ENCODE measurements at places on chromosomes 7 and 10.

- no peak overlapping the region for H3K4me3 ChIP-seq
- H3K4me1 ChIP-seq: no peaks in the 10 kb centered on the region
- no peaks in the 10 kb centered on the region for H3K36me3 ChIP-seq
- H3K27me3 ChIP-seq: peaks cover 11% of the 10 kb centered on the region
- no peak overlapping the region for H3K27ac ChIP-seq
- no peak for DNase-seq
Observed at GRCh38 chr10:70186571-70186970, 16.3 kb upstream of the SAR1A start.

DNA sequence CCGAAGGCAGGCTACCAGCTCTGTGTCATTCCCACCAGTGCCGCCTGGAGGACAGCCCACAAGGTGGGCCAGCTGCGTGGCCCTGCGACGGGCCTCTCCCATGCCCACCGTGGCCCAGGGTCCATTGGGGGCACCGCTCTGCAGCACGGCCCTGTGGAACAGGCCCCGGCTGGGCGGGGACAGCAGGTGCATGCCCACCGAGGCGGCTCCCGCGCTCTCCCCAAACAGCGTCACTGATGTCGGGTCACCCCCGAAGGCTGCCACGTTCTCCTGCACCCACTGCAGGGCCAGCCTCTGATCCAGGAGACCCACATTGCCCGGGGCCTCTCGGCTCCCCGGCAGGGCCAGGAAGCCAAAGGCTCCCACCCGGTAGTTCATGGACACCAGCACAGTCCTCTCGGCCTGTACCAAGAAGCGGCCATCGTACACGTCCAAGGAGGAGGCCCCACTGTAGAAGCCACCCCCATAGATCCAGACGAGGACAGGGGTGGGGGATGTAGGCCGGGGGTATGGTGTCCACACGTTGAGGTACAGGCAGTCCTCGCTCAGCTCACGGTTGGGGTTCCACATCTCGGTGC is 2.3 kb downstream of the ACHE start:
- H3K27me3 ChIP-seq: peaks cover 38% of the 10 kb centered on the region
- peak overlapping the region; percentile 52 for H3K4me3 ChIP-seq
- DNase-seq: no peak
- H3K4me1 ChIP-seq: peaks cover 30% of the 10 kb centered on the region
- peaks cover 2% of the 10 kb centered on the region for H3K36me3 ChIP-seq
- no peak overlapping the region for H3K27ac ChIP-seq

GRCh38 chr10:676178-676577 is 13.3 kb downstream of the DIP2C start:
- no peak overlapping the region for H3K27ac ChIP-seq
- no peak overlapping the region for H3K4me3 ChIP-seq
- H3K36me3 ChIP-seq: no peaks in the 10 kb centered on the region
- no peak for DNase-seq

DNA sequence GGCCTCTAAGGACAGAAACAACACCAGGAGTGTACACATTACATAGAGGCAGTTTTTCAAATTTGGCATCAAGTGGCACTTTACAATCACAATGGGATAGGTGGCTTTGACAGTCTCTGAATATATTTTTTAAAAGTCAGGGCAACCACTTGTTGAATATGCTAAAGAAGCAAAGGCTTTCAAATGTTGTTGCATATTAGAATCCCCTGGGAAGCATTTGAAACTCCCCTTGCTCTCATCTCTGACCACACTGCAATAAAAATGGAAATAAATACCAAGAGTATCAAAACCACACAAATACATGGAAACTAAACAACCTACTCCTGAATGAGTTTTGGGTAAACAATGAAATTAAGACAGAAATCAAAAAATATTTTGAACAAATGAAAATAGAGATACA is 106.5 kb upstream of the RAB11FIP2 start:
- no peaks in the 10 kb centered on the region for H3K4me1 ChIP-seq
- no peak overlapping the region for H3K27ac ChIP-seq
- no peaks in the 10 kb centered on the region for H3K36me3 ChIP-seq

DNA sequence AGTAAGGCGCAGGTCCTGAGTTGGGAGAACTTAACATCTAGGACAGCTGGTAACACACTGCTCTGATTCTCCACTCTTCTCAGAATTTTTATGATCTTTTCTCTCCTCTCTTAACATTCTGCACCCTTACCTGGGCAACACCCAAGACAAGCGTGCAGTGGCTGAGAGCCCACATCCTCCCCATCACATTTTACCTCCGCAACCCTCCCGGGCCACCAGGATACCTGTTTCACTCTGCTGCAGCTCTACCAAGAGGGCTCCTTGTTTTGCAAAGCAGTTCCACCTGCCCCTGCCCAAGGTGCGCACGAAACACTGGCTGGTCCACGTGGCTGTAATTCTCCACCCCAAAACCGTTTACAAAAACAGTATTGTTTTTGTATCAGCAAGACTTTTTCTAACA is 81.5 kb downstream of the ITIH5 start:
- no peak overlapping the region for H3K4me3 ChIP-seq
- H3K27ac ChIP-seq: no peak overlapping the region

- DNase-seq: peak; percentile 19
- H3K27me3 ChIP-seq: peaks cover 52% of the 10 kb centered on the region
- H3K4me1 ChIP-seq: peaks cover 5% of the 10 kb centered on the region
- no peak within 1 kb of the TSS for H3K27ac ChIP-seq
Observed at GRCh38 chr10:13528875-13529713, at the start of gene BEND7. TSS of gene BEND7 (minus strand) at chr10:13529014. CDS start at chr10:13528533, 481 bp downstream.

DNA sequence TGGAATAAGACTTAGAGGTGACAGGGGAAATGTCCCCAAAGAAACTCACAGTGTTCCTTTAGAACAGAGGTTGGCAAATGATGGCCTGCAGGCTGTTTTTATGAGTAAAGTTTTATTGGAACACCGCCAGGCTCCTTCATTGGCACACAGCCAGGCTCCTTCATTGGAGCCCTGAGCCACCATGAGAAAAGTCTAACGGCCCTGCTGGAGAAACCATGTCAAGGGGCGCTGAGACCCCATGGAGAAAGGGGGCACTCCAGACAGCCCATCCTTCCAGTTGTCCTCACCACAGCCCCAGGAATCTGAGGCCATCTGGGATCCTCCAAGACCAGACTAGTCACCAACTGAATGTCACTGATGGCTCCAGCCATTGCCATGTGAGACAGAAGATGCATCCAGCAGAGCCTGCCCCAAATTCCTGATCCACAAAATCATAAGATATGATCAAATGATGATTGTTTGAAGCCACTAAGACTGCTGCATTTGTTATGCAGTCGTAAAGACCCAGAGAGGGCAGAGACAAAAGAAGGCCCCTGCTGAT is 88.2 kb upstream of the GPR26 start:
- no peaks in the 10 kb centered on the region for H3K36me3 ChIP-seq
- H3K27ac ChIP-seq: no peak overlapping the region
- H3K4me1 ChIP-seq: no peaks in the 10 kb centered on the region
- DNase-seq: no peak
- H3K4me3 ChIP-seq: no peak overlapping the region
- peaks cover 38% of the 10 kb centered on the region for H3K27me3 ChIP-seq

- H3K4me3 ChIP-seq: no peak overlapping the region
- H3K4me1 ChIP-seq: peaks cover 2% of the 10 kb centered on the region
- no peak for DNase-seq
- peaks cover 2% of the 10 kb centered on the region for H3K27me3 ChIP-seq
- no peak overlapping the region for H3K27ac ChIP-seq
Observed at GRCh38 chr10:104925232-104925851, 284.3 kb downstream of the SORCS3 start.

GRCh38 chr7:94444813-94445212 is 50.1 kb downstream of the COL1A2 start:
- no peaks in the 10 kb centered on the region for H3K36me3 ChIP-seq
- no peak overlapping the region for H3K4me3 ChIP-seq
- no peaks in the 10 kb centered on the region for H3K4me1 ChIP-seq
- H3K27me3 ChIP-seq: peaks cover 2% of the 10 kb centered on the region

DNA sequence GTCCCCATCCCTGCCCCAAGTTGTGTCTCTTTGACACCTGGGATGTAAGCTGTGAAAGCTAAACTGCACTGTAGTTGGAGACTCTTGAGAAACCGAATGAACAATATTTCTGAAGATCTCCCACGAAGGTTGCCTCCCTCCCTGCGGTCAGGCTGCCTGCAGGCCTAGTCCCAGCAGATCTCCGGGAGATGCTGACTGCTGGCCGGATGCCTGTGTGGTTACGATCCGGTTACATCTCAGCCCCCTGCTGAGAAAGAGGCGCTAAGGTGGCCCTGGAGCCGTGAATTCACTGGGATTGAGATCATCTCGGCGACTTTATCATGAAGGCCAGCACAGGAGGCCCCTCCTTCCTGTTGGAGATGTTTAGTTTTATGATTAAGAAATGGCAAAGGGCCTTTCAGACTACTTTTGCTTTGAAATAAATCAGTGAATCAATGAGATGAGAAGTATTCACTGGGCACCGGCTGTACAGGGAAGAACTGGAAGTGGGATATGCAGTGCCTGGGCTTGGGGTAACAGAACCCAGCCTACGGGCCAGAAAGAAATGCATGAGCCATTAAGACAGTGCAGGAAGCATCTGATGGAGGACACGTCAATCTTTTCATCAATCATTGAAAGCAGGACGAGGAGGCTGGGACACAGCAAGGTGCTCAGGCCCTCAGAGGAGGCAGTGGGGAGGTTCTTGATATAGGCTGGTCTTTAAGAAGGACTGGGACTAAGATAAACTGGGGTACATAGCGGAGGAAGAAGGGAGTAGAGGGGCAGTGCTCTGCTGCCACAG is 177.6 kb downstream of the PRKAG2 start:
- no peak overlapping the region for H3K27ac ChIP-seq
- DNase-seq: no peak
- no peaks in the 10 kb centered on the region for H3K27me3 ChIP-seq

DNA sequence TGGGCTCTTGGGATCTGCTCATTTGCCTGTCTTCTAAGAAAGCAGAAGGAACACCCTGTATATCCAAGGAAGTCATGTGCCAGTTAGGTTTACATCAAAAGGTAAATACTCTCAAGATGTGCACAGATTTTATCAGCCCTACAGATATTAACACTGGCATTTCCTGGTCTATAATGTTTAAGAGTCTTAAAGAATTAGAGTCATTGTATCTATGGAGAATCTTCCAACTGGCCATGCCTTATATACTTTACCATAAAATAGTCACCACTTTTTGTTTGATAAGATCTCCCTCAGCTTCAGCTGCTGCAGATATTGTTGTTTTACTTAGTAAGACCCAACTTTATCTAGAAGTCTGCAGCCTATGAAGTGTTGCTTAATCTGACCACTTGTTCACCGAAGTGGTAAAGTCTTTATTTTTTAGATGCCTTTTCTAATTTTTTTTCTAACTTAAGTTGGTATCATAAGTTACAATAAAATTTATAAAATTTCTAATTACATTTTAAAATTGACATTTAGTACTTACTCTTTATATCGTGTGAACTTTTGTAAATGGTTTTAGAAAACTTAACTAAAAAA is 58.5 kb downstream of the CPED1 start:
- H3K4me3 ChIP-seq: no peak overlapping the region
- DNase-seq: no peak
- no peaks in the 10 kb centered on the region for H3K36me3 ChIP-seq
- H3K27ac ChIP-seq: no peak overlapping the region
- H3K27me3 ChIP-seq: peaks cover 7% of the 10 kb centered on the region
- no peaks in the 10 kb centered on the region for H3K4me1 ChIP-seq

GRCh38 chr7:16587790-16588189 is 57.8 kb downstream of the ANKMY2 start:
- DNase-seq: no peak
- no peak overlapping the region for H3K4me3 ChIP-seq
- no peaks in the 10 kb centered on the region for H3K36me3 ChIP-seq
- H3K27ac ChIP-seq: no peak overlapping the region

DNA sequence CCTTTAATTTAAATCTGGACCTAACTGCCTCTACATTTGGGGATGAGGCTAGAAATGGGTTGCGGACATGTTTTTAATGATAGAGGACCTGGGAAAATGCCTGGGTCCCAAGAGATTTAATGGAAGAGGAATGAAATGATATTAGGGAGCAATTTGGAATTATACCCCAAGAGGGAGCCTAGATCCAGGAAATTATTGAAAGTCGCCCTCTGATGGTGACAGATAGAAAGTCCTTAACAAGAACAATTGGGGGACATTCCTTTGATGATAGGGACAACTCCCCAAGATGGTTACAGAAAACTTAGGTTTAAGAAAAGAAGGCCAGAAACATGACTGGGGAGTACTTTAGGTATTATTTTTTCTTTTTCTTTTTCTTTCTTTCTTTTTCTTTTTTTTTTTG is 9.5 kb upstream of the TSGA13 start:
- no peak for DNase-seq
- H3K36me3 ChIP-seq: no peaks in the 10 kb centered on the region
- H3K4me1 ChIP-seq: no peaks in the 10 kb centered on the region
- no peak overlapping the region for H3K4me3 ChIP-seq
- no peak overlapping the region for H3K27ac ChIP-seq

- peaks cover 18% of the 10 kb centered on the region for H3K27me3 ChIP-seq
- no peaks in the 10 kb centered on the region for H3K4me1 ChIP-seq
- no peaks in the 10 kb centered on the region for H3K36me3 ChIP-seq
- no peak overlapping the region for H3K27ac ChIP-seq
- no peak for DNase-seq
Observed at GRCh38 chr10:45082176-45082575, 81.5 kb downstream of the ZNF22 start.

- peaks cover 26% of the 10 kb centered on the region for H3K4me1 ChIP-seq
- DNase-seq: no peak
- no peak overlapping the region for H3K4me3 ChIP-seq
Observed at GRCh38 chr7:158616050-158616449, 28.4 kb upstream of the PTPRN2 start.

DNA sequence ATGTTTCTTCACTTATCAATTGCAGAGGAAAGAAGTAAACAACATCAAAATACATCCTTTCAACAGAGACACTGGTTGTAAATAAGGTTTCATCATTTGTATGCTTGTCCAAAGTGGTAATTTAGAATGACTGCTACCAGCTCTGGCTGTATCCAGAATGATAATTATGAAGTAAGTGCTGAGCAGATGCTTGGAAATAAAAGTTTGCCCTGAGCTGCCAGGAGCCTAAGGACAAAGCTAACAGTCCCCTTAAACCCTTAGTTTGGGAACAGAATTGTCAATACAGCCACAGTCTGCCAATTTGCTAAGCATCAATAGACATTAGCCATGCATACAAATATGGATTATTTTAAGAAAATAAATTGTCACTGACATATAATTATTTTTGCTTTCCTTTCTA is 147.0 kb upstream of the SLC13A1 start:
- no peak overlapping the region for H3K4me3 ChIP-seq
- no peak for DNase-seq

GRCh38 chr7:40232242-40232893 is 97.6 kb downstream of the SUGCT start:
- H3K27ac ChIP-seq: no peak overlapping the region
- H3K27me3 ChIP-seq: no peaks in the 10 kb centered on the region
- no peak for DNase-seq
- no peaks in the 10 kb centered on the region for H3K36me3 ChIP-seq

DNA sequence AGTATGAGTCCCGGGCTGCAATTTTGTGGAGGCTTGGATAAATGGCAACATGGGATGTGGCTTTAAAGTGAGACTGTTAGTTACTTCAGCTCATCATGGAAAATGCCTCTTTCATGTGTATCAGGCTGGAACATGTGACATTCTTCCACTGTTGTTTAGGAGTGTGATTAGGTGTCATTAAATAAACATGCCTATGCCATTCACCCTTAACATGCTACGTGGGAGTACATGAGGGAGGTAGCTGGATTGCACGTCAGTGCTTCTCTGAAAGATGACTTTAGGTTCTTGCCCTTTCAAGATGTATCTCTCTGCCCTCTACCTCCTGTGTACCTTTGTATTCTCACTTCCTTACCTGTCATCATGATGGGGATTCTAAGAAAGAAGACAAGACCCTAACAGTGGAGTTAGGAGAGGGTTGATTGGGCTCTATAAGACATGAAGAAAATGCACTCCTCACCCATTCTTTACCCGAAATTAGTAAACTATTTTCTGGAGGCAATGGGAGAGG is 8.9 kb downstream of the AKR1E2 start:
- DNase-seq: no peak
- H3K27ac ChIP-seq: no peak overlapping the region
- peaks cover 2% of the 10 kb centered on the region for H3K27me3 ChIP-seq
